ENCODE measurements at places on chromosomes 3 and 15.
A peak's percentile ranks its signal among the peaks of the same experiment; 100 is the strongest.

GRCh38 chr3:176046703-176047102 is 1150.6 kb downstream of the TBL1XR1 start:
- no peak overlapping the region for H3K27ac ChIP-seq
- no peaks in the 10 kb centered on the region for H3K36me3 ChIP-seq
- no peak overlapping the region for H3K4me3 ChIP-seq
- no peaks in the 10 kb centered on the region for H3K4me1 ChIP-seq
- no peaks in the 10 kb centered on the region for H3K27me3 ChIP-seq
- DNase-seq, result no peak

GRCh38 chr3:16168211-16168610 is 6.3 kb upstream of the GALNT15 start:
- no peak overlapping the region for H3K4me3 ChIP-seq
- no peaks in the 10 kb centered on the region for H3K27me3 ChIP-seq
- no peaks in the 10 kb centered on the region for H3K36me3 ChIP-seq
- no peak overlapping the region for H3K27ac ChIP-seq

GRCh38 chr3:141485641-141486495 is 959 bp upstream of the RASA2 start:
- peaks cover 18% of the 10 kb centered on the region for H3K4me1 ChIP-seq
- no peaks in the 10 kb centered on the region for H3K36me3 ChIP-seq
- H3K27ac ChIP-seq, result peak overlapping the region; percentile 70
- H3K4me3 ChIP-seq, result no peak overlapping the region
- DNase-seq, result no peak

DNA sequence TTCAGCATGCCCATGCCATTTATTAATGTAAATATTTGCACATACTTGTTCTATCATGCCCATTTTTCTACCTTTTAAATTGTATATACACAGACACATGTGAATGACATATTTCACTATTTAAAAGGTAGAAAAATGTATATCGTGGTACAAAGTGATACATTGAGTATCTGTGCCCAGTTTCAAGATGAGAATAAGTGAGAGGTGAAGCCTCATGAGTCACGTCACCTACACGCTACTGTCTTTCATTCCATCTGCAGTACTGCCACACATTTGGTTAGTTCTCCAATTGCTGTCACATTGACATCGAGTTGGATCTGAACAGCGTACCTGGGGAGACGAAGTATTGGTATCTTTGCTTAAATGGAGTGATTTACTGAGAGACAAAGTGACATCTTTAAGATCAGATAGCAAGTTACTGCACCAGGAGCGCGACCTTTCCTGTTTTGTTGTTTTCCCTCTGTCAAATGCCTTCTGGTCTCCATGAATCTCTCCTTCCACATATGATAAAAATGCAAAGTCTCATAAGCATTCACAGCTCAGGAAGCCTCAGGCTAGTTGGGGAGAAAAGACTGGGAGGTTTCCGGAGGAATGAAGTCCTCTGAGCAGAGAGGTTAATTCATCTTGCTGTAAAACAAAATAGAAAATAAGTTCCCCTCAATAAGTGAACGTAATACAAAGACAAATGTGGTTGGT is 12.0 kb downstream of the GREM1 start:
- no peak overlapping the region for H3K27ac ChIP-seq
- no peaks in the 10 kb centered on the region for H3K36me3 ChIP-seq

DNA sequence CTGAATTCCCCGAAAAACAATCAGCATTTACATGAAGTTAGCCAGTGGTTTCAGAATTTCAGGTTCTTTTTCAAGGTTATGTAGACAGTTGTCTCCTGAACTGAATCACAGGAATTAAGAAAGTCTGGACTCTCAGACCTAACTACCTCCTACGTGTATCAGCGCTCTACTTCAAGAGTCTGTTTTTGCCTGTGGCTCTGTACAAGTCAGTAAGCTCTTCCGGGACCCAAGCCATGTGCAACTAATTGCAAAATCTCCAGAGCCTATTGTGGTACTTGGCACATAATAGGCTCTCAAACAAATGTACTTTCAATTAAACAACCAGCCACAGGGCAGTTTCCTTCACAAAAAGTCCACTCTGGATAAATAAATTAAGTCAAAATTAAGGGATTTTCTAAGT is 414.2 kb downstream of the PDCD6IP start:
- no peaks in the 10 kb centered on the region for H3K36me3 ChIP-seq
- DNase-seq, result no peak
- H3K27me3 ChIP-seq, result no peaks in the 10 kb centered on the region
- no peak overlapping the region for H3K27ac ChIP-seq
- H3K4me3 ChIP-seq, result no peak overlapping the region

DNA sequence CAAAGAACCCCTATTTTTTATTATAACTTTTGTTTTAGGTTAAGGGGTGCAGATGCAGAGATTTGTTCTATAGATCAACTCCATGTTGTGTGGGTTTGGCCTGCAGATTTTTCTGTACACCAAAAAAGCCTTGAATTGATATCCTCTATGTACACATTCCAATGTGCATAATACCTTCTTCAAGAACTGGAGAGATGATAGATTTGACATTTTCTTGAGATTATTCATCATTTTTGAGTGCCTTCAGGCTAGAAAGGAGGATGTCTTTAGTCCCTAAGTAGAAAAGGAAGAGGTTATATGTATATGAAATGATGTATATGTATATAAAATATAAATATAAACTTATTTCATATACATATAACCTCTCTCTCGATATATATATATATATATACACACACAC is 1190.0 kb upstream of the ALCAM start:
- no peak for DNase-seq
- H3K36me3 ChIP-seq, result no peaks in the 10 kb centered on the region
- H3K4me1 ChIP-seq, result no peaks in the 10 kb centered on the region
- H3K4me3 ChIP-seq, result no peak overlapping the region

DNA sequence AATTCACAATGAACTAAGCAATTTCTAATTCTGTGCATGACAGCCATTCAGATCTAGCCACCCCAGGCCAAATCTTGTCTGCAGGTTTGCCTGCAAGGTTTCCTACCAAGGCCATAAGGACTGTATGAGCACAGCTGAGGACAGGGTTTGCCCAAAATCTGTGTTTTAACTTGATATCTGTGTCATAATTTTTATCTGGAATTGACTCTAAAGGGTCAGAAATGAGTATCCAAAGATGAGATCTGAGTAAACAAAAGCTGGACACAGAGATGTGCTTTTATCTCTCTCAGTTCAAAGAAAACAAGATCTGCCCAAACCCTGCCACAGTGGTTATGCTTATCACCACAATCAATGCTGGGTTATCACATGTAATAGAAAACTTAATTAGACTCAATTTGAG is 154.6 kb upstream of the COL8A1 start:
- H3K27me3 ChIP-seq, result no peaks in the 10 kb centered on the region
- DNase-seq, result no peak
- H3K36me3 ChIP-seq, result no peaks in the 10 kb centered on the region
- H3K27ac ChIP-seq, result no peak overlapping the region
- H3K4me3 ChIP-seq, result no peak overlapping the region

DNA sequence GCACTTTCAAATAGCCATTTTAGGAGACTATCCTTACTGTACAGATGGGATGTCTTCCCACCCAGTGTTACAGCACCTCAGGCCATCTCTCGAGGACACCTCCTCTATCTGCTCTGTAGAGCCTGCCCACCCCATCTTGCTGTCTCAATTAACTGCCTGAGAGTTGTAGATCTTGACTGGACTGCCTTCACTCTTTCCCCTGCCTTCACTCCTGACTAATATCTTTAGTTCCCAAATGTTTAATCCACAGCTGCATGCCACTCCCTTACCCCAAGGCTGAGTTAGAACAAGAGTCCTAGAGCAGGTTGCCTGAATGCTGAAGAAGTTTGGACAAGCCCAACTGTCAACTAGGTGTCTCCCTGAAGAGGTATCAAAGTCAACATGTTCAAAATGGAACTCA is 1.3 kb upstream of the PP2D1 start:
- H3K4me1 ChIP-seq, result no peaks in the 10 kb centered on the region
- H3K27me3 ChIP-seq, result no peaks in the 10 kb centered on the region
- no peak for DNase-seq
- H3K36me3 ChIP-seq, result no peaks in the 10 kb centered on the region

- no peak overlapping the region for H3K4me3 ChIP-seq
- no peaks in the 10 kb centered on the region for H3K4me1 ChIP-seq
- no peak overlapping the region for H3K27ac ChIP-seq
- no peaks in the 10 kb centered on the region for H3K27me3 ChIP-seq
- no peak for DNase-seq
Measured at GRCh38 chr15:88147760-88148159, 108.8 kb downstream of the NTRK3 start.

GRCh38 chr3:194977356-194977755 is 291.7 kb downstream of the FAM43A start:
- no peak overlapping the region for H3K4me3 ChIP-seq
- no peak overlapping the region for H3K27ac ChIP-seq
- no peaks in the 10 kb centered on the region for H3K36me3 ChIP-seq
- peaks cover 13% of the 10 kb centered on the region for H3K4me1 ChIP-seq

- no peaks in the 10 kb centered on the region for H3K27me3 ChIP-seq
- no peak overlapping the region for H3K27ac ChIP-seq
- H3K4me1 ChIP-seq, result no peaks in the 10 kb centered on the region
- no peaks in the 10 kb centered on the region for H3K36me3 ChIP-seq
- no peak overlapping the region for H3K4me3 ChIP-seq
Measured at GRCh38 chr15:97085731-97086130, 755.2 kb downstream of the NR2F2 start.

DNA sequence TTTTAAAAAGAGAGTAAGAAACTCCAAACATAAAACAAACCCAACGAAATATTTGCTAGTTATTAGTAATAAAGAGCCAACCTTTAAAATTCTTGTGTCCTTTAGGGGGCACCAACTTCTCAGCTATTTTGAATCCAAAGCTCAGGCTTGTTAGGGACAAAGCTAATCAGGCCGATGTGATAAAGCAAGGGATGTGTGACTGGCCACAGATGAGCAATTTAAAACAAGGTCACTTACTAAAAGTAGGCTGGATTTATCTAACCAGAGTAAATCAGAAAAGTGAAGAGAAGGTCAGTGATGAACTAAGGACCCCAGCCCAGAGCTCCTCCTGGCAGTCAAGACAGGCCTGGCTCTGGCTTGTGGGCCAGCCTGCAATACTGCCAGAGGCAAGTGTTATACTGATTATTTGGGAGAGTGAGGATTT is 108.5 kb downstream of the CYP19A1 start:
- no peaks in the 10 kb centered on the region for H3K27me3 ChIP-seq
- H3K27ac ChIP-seq, result no peak overlapping the region
- DNase-seq, result peak; percentile 46
- no peaks in the 10 kb centered on the region for H3K36me3 ChIP-seq

- no peak overlapping the region for H3K27ac ChIP-seq
- no peak for DNase-seq
- H3K27me3 ChIP-seq, result no peaks in the 10 kb centered on the region
- H3K36me3 ChIP-seq, result no peaks in the 10 kb centered on the region
Measured at GRCh38 chr3:41041462-41041861, 157.8 kb upstream of the CTNNB1 start.

DNA sequence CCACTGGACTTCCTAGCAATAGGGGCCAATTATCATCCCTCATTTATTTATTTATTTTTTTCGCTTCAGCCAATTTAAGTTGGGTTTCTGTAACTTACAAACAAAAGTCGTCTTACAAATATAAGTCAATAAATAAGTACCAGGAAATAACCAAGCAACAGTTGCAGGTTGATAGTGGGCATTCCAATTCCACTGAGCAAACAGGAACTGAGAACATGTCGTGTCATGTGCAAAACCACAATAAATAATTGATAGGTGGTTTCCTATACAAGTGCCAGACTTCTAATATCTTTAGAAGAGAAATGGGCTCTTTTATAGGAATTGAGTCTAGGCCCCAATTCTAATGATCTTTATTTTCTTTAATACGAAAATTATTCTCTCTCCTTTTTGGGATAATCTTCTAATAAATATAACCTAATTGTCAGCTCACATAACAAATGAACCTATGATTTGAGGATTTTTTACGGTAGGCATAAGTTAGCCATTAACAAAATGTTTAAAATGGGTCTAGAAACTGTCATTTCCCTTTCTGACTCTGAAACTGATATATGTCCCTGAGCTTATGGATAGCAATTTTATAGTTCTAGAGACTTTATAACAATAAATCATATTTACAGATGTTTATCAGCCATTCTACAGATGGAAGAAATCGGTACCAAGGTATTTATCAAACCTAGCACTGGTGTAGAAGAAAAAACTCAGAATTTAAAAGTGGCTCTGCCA is 571.8 kb downstream of the FOXP1 start:
- H3K4me3 ChIP-seq, result no peak overlapping the region
- peaks cover 12% of the 10 kb centered on the region for H3K36me3 ChIP-seq
- H3K4me1 ChIP-seq, result peaks cover 11% of the 10 kb centered on the region
- H3K27me3 ChIP-seq, result no peaks in the 10 kb centered on the region

- no peaks in the 10 kb centered on the region for H3K36me3 ChIP-seq
- H3K27me3 ChIP-seq, result no peaks in the 10 kb centered on the region
- H3K4me3 ChIP-seq, result no peak overlapping the region
- DNase-seq, result no peak
- no peak overlapping the region for H3K27ac ChIP-seq
Measured at GRCh38 chr15:68061171-68061570, 7.1 kb downstream of the PIAS1 start.

- no peaks in the 10 kb centered on the region for H3K36me3 ChIP-seq
- peaks cover 1% of the 10 kb centered on the region for H3K4me1 ChIP-seq
- no peak overlapping the region for H3K4me3 ChIP-seq
- no peaks in the 10 kb centered on the region for H3K27me3 ChIP-seq
- H3K27ac ChIP-seq, result no peak overlapping the region
Measured at GRCh38 chr3:78718707-78719106, 1049.1 kb downstream of the ROBO1 start.

- DNase-seq, result peak; percentile 60
- no peaks in the 10 kb centered on the region for H3K27me3 ChIP-seq
- H3K4me3 ChIP-seq, result no peak overlapping the region
- H3K27ac ChIP-seq, result peak overlapping the region; percentile 53
- H3K4me1 ChIP-seq, result peaks cover 69% of the 10 kb centered on the region
- no peaks in the 10 kb centered on the region for H3K36me3 ChIP-seq
Measured at GRCh38 chr15:77186594-77187011, 115.7 kb upstream of the TSPAN3 start.

DNA sequence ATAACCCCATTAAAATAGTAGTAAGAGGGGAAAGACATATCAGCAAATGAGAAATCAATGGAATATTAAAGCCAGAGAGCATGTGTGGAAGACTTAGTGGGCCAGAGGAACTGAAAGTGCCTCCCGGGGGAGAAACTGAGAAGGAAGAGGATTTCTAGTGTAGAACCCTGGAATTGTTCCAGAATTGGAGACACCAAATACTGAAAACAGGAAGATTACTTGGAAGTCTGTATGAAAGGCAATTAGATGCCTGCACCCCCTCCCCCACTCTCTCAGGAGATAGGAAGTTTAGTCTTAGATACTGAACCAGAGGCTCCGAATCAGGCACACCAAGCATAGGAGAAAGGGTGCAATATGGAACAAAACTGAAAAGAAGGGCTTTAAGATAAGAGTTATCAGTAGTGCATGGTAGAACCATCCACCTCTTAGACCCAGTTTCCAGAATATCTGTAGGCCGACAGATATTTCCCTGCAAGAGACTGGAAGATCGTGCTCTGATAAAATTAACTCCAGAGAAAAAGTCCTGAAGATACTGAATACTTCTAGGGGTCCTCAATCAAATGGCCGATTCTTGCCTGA is 32.4 kb downstream of the KLHL18 start:
- no peak for DNase-seq
- H3K4me3 ChIP-seq, result no peak overlapping the region
- peaks cover 1% of the 10 kb centered on the region for H3K36me3 ChIP-seq
- H3K27me3 ChIP-seq, result no peaks in the 10 kb centered on the region
- no peak overlapping the region for H3K27ac ChIP-seq
- peaks cover 5% of the 10 kb centered on the region for H3K4me1 ChIP-seq
